ENCODE measurements at places on chromosomes 3 and 15.

GRCh38 chr3:16476636-16477035, 36.9 kb downstream of the RFTN1 start:
- no peak for DNase-seq

- no peak for DNase-seq
Observed at GRCh38 chr3:126649556-126650092, 5.3 kb downstream of the TXNRD3 start.

DNA sequence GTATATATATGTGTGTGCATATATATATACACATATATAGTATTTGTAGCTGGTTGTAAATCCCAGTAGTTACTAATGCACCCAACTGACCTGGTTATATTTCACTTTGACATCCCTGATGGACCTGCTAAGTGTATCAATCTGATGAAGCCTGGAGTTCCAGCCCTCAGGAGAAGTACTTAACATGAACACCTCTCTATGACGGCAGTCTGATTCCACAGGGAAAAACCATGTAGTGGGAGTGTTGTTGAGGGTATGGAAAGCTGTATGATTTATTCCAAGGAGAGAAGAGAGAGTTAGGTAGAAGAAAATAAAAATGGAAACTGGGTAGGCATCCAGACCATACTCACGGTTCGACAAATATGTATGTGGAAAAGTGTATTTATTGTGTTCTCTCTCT, 531.2 kb upstream of the SEMA6D start:
- no peak for DNase-seq

- DNase-seq = no peak
Observed at GRCh38 chr15:57098896-57099295, 180.5 kb downstream of the TCF12 start.

DNA sequence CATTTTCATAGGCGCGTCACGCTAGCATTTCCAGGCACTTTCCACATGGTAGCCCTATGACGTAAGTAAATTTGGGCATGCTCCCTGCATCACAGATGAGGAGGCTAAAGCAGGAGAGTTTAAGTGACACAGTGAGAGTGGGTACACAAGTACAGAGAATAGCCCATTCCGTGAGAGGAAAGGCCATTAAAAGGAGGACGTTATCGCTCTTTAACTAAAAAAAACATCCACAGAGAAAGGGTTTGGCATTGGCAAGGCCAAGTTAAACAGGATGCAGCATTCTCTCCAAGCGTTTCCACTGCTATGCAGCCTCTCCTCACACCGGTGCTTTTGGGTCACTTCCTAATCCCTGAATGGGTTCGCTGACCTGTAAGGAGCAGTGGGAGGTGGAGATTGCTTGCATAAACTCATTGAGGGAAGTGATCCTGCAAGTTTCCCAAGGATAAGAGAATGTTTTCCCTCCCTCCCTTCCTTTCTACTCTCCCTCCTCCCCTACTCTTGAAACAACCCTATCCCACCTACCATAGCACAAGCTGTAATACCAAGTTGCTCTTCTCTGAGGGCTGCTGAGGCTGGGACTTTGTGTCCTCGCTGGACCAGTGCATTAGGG, 147.7 kb downstream of the VGLL4 start:
- no peak for DNase-seq

All from stimulated activated CD4-positive, alpha-beta T cell treated with anti-CD3 and anti-CD28 coated beads, Interleukin-4, amount 100 ng/mL, for 1 hour (primary cell).